Stimulated activated CD4-positive, alpha-beta T cell treated with anti-CD3 and anti-CD28 coated beads, Interleukin-1b, Interleukin-23, amount 100 ng/mL, for 4 hours (primary cell): ENCODE measurements at places on chromosomes 12 and 14.

- DNase-seq = no peak
Observed at GRCh38 chr14:70130482-70130881, 58.3 kb downstream of the SLC8A3 start.

DNA sequence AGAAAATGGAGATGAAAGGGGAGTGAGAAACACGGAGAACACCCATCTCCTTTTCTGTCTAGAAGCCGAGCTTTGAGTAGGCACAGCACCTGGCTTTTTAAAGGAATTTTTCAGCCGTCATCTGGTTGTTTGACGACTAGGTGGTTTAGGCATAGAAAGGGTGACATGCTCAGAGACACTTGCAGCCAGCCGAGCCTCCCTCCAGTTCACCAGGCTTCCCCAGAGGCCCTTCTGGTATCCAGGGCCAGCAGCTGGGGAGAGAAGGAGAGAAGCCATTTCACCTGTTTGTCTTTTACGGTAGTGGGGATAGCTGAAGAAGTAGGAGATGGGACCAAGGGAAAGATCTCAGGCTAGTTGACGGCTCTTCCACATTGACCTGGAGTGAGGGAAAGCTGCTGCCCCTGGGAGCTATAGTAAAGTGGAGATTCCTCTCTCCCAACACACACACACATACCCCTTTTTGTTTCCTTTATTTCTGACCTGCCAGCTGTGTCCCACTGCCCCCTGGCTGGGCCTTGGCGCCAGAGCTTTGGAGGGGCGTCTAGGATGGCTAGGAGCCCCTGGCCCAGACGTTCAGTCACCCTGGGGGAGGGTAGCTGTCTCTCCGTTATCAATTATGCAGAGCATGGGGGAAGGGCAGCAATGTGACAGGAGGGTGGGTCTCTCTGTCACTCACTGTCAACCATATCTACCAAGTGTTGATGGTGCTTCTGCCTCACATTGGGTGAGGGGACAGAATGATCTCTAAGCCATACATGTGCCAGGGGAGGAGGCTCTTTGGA is 5.5 kb downstream of the MAP3K12 start:
- no peak for DNase-seq

DNA sequence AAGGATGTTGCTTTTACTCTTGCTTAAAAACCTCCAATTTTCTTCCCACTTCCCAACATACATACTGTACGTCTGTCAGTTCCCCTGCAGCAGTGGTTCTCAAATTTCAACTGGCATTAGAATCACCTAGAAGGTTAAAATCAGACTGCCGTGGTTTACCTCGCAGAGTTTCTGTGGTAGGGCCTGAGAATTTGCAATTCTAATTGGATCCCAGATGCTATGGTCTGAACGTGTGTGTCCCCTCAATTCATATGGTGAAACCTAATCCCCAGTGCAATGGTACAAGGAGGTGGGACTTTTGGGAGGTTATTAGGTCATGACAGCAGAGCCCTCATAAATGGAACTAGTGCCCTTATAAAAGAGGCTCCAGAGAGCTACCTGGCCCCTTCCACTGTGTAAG is 226.9 kb downstream of the CRADD start:
- DNase-seq = no peak

DNA sequence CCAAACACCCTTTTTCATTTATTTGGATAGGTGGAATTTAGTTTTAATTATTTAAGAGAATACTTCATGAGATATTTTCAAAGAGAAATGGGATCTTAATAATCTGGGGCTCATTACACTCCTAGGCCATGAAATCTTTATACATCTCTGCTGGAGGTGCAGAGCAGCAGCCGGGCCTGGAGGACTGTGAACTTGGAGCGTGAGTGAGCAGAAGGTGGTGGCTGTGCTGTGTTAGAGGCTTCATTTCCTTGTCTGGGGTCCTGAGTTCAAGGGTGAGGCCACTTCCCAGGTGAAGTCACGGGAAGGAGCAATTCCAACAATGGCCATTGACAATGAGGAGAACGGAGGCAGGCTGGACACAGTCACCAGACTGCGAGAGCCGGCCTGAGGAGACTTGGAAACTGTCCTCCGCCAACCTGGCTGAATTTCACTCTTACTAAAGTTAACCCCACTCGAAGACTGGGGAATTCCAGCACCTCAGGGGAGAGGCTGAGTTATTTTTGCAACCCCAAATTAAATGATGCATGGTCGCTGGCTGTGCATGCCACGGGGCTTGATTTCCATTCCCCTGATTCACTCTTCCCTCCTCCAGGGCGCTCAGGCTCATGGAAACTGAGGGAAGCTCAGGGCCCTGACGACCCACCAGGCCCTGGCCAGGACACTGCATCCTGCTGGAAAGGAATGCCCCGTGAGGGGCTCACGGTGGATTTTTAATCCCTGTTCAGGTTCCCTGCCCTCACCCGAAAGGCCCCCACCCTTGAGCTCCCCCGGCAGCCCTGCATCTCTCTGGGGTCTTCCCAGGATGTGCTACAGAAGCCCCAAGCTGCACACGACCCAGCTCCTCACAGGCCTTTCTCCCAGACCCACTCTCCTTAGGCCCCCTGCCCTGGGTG is 22.6 kb upstream of the TRAF3 start:
- no peak for DNase-seq

GRCh38 chr12:6963791-6964413 is 6.6 kb downstream of the PHB2 start:
- DNase-seq = no peak

DNA sequence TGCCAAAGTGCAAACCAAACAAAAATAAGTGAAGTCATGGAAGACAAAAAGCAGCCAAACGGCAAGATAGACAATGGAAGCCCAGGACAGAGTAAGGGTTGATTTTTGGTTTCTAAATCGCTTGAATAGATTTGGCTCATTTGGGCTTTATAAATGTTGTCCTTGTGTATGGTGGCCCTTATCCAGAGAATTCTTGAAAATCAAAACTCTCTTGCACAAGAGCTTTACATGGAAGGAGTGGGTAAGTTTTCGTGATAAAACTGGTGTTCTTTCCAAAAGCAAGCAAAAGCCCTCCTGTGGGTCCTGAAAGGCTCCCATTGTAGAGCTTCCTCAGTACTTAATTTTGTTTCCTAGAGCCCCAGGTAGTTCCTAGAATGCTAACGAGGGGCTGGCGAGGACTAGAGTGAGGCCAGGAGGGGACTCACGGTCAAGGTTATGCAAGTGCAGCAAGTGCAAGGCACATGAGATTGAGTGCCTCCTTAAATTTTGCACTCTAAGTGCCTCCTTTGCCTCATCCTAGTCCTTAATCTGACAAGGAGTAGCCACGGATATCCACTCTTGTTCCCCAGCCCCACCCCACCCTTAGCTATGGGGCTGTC is 4.1 kb downstream of the SIX6 start:
- no peak for DNase-seq

DNA sequence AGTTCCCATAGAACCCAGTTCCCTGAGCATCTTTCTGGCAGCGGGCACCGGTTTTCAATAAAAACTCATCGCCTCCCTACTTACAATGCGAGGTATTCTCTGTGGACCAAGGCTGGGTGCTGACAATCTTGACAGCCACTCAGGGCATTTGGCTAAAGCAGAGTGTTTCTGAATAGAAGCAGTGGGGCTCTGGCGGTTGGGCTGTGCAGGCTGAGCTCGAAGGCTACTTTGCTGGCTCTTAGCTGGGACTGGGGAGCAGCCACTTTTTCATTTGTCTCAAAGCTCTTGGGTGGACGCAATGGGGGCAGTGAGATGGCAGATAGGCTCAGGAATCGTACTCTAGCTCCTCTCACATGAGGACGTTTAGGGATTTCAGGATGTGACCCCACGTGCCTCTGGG is 151.8 kb downstream of the UNC79 start:
- DNase-seq = no peak

DNA sequence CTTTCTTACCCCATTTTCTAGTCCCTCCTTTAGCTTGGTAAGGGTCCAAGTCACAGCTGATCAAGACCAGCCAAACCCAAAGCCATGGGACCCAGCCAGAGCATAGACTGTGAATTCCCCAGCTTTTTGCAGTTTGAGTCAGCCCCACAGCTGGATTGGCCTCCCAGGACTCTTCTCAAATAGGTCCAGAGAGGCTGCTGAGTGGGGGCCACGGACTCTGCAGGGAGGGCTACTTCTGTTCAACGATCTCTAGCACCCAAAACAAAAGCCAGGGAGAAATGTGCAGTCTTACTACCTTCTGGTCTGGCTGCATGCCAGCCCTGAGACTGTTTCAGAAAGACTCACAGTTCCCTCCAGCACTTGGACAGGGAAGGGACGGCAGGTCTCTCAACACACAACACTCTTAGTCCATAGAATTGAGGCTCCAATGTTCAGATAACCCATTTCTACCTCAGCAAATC is 1.6 kb downstream of the VDR start:
- no peak for DNase-seq

DNA sequence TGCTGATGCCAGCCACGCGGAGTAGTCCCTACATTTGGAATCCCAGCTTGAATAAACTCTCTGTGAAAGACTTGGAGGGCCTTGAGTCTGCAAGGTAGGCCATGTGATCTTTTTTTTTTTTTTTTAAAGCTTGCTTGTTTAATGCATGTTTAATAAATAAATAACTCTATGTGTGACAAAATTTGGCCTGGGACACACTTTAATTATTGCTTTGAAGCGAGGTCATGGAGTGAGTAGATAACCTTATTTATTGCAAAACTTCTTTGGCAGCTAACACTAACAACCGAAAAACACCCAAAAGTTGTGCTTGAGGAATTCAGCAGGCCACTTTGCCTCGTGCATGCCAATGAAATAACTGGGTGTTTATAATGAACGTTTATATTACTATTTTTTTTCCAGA is 382.2 kb downstream of the FLRT2 start:
- no peak for DNase-seq

GRCh38 chr12:40010899-40011774 is 94.7 kb downstream of the SLC2A13 start:
- peak; percentile 44 for DNase-seq

- peak; percentile 62 for DNase-seq
Observed at GRCh38 chr14:20662968-20663732, 21.2 kb upstream of the RNASE4 start.

DNA sequence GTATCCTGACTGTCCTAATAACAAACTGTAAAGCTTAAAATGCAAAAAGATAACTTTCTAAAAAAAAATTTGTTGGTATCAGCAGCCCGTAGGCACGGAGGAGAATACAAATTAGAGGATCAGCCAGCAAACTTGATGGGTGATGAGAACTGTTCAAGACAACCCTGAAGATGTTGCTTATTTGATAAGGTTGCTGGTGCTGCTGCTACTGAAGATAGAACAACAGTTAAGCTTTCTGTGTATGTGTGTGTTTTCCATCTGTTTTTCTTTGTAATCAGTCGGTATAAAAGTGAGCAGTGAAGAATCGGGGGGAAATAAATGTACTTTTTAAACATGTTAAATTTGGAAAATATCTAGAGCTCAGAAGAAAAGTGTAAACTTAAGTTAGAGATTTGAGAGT is 67.4 kb upstream of the POC1B start:
- DNase-seq = no peak
